A549 treated with DMSO at 1 μM for 4 hours (cell line): ENCODE measurements at places on chromosomes 16 and 17. TPM values are rescaled to one million over a fixed set of nuclear protein-coding genes. Genes with fewer than 3 reads are reported as not detected.

Gene KRTAP4-3
- total RNA-seq = not detected in 5 replicates

Gene KIF19
- total RNA-seq = not detected in 5 replicates

Gene TMEM132E
- total RNA-seq = 0.02 to 0.03 TPM (median 0.02 TPM) in 3 of 5 replicates, not detected in the others

Gene TMEM204
- not detected in 5 replicates for total RNA-seq

Gene KRTAP2-3
- 0.12 to 0.13 TPM in 2 of 5 replicates, not detected in the others for total RNA-seq

Gene INCA1
- 1.3 to 2.0 TPM (median 1.5 TPM) in 5 replicates for total RNA-seq

Gene GPRC5C
- 61.8 to 88.6 TPM (median 75.6 TPM) in 5 replicates for total RNA-seq

Gene CDH1
- 3.7 to 4.8 TPM (median 4.2 TPM) in 5 replicates for total RNA-seq

Gene DRC3
- total RNA-seq = 2.1 to 3.1 TPM (median 2.7 TPM) in 5 replicates

Gene FOXL1
- 0.67 to 1.3 TPM (median 0.86 TPM) in 5 replicates for total RNA-seq

Gene MYH8
- not detected in 5 replicates for total RNA-seq

Gene HIRIP3
- total RNA-seq = 13.2 to 17.1 TPM (median 14.0 TPM) in 5 replicates

Gene HERPUD1
- total RNA-seq = 88.7 to 92.3 TPM (median 89.3 TPM) in 5 replicates

Gene LITAFD
- not detected in 5 replicates for total RNA-seq

Gene SDR42E2
- not detected in 5 replicates for total RNA-seq

Gene IL17C
- total RNA-seq = not detected in 5 replicates

Gene CDH11
- total RNA-seq = 0.44 to 0.83 TPM (median 0.58 TPM) in 5 replicates

Gene NPIPA2
- 0.39 to 2.0 TPM (median 1.1 TPM) in 5 replicates for total RNA-seq

Gene CPNE2
- 39.3 to 49.2 TPM (median 42.1 TPM) in 5 replicates for total RNA-seq

Gene PPL
- total RNA-seq = 2.5 to 3.0 TPM (median 2.6 TPM) in 5 replicates

Gene GLTPD2
- not detected in 5 replicates for total RNA-seq

Gene RAB11FIP4
- total RNA-seq = 1.5 to 3.5 TPM (median 1.7 TPM) in 5 replicates

Gene KCNJ18
- 0.05 TPM in 2 of 5 replicates, not detected in the others for total RNA-seq

Gene ZNF287
- total RNA-seq = 12.3 to 18.9 TPM (median 14.4 TPM) in 5 replicates
